ENCODE measurements at places on chromosomes 11 and 22.

GRCh38 chr22:41557401-41558240, 3.2 kb upstream of the CSDC2 start:
- DNase-seq = no peak

DNA sequence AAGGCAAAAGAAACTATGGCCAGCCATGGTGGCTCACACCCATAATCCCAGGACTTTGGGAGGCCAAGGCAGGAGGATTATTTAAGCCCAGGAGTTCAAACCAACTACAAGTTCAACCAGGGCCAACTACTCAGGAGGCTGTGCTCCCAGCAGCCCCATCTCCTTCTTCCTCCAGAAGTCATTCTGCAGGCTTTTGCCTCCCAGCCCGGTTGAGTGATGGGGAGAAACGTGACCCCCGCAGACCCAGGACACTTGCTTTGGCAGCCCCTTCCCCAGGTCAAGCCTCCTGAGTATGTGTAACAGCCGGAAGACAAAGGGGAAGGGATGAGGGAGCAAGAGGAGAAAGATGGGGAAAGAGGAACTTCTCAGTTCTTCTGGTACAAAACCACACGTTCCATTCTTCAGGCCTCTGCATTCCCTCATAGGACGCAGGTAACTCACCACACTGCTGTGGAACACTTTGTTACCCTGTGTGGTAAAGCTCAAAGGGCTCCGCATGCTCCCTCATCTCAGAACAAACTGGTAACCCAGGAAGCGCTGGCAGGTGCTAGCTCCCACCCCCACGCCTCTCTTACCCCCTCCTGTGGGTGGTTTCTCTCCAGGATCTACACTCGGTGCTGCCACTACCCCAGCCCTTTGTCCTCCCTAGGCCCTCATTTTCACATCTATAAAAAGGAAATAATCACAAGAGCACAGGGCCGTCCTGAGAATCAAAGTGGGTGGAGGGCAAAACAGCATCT, 4.0 kb downstream of the SULT4A1 start:
- DNase-seq = no peak

GRCh38 chr22:35991168-35991567, 37.5 kb downstream of the RBFOX2 start:
- DNase-seq = no peak

DNA sequence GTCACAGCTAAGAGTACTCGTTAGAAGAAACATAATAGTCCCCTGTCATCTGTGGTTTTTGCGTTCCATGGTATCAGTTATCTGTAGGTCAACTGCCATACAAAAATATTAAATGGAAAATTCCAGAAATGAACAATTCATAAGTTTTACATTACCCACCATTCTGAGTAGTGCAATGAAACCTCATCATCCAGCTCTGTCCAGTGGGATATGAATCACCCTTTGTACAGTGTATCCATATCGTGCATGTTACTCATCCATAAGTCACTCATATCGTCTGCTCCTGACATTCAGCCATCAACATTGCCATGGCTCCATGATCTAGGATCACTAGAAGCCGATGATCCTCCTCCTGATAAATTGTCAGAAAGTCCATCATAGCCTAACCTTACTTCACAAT, 174.9 kb upstream of the C11orf87 start:
- DNase-seq = no peak

GRCh38 chr11:134334796-134335571, 3.2 kb downstream of the GLB1L2 start:
- DNase-seq = no peak

DNA sequence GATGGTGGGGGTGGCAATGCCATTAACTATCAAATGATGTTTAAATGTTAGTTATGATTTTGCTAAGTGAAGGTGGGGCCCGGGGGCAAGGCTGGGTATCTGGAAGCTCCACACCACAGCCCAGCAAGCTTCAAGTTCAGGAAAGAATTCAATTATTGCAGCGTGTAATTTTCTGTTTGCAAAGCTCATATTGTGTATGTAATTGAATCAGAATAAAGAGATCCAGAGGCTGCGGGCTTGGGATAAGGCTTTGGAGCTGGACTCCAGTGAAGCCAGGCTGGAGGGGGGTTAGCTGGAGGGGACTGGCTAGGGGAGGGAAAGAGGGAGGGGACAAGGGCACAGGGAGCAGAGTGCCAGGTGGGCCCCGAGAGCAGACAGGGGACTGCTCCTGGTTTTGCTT, 557.1 kb upstream of the CADM1 start:
- DNase-seq = no peak

DNA sequence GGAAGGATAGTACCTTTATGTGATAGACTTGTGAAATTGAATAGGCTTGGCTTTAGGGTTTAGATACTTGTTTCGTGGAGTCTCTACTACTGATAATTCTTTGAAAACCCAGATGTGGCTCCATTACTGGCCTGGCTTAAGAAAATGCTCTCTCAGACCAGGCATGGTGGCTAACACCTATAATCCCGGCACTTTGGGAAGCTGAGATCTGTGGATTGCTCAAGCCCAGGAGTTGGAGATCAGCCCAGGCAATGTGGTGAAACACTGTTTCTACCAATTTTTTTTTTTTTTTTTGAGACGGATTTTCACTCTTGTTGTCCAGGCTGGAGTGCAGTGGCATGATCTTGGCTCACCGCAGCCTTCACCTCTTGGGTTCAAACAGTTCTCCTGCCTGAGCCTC, 40.9 kb downstream of the ATG13 start:
- no peak for DNase-seq

- DNase-seq = no peak
Measured at GRCh38 chr11:65297026-65297672, 17.5 kb upstream of the CDC42EP2 start.

- DNase-seq = no peak
Measured at GRCh38 chr11:91986218-91986617, 238.4 kb upstream of the FAT3 start.

- no peak for DNase-seq
Measured at GRCh38 chr11:69910519-69911309, 91.5 kb upstream of the FGF3 start.

GRCh38 chr22:21861264-21861848, 6.1 kb downstream of the MAPK1 start:
- DNase-seq = no peak

DNA sequence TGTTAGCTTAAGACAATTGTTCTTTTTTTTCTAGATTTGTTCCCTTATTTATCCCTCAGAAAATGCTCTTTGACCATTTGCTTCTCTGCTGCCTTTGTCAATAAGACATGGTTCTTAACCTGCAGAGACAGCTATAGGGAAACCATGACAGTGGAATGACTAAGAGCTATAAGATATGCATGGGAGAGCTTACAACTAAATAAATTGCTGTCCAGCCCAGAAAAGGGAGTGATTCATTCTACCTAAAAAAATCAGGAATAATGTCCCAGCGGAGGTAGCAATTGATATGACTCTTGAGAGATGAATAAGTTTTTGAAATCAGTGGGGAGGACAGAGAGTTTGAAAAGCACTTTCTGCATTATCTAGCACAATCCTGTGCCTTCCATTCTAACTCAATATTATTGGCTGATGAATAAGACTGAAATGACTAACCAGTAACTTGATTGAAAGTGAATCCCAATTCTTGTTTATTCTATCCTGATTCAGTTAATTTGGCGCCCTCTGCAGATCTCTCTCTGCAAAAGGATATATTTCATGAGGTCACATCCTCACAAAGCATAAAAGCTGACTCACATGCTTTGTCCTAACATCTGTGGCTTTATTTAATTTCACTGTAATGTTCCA, 680.5 kb upstream of the API5 start:
- DNase-seq = no peak

- DNase-seq = no peak
Measured at GRCh38 chr11:105466582-105467228, 143.2 kb upstream of the GRIA4 start.

GRCh38 chr11:132137289-132137980, 767.0 kb downstream of the NTM start:
- DNase-seq = no peak

- DNase-seq = no peak
Measured at GRCh38 chr11:76796511-76797198, 13.5 kb downstream of the TSKU start.

GRCh38 chr22:35913925-35914324, 114.7 kb downstream of the RBFOX2 start:
- no peak for DNase-seq
